ENCODE measurements at places on chromosomes 12 and 14.

GRCh38 chr14:55467307-55467706 lies 26.9 kb upstream of the TBPL2 start:
- no peak for DNase-seq

GRCh38 chr12:51219322-51219721 lies 1.5 kb upstream of the POU6F1 start:
- DNase-seq: no peak

DNA sequence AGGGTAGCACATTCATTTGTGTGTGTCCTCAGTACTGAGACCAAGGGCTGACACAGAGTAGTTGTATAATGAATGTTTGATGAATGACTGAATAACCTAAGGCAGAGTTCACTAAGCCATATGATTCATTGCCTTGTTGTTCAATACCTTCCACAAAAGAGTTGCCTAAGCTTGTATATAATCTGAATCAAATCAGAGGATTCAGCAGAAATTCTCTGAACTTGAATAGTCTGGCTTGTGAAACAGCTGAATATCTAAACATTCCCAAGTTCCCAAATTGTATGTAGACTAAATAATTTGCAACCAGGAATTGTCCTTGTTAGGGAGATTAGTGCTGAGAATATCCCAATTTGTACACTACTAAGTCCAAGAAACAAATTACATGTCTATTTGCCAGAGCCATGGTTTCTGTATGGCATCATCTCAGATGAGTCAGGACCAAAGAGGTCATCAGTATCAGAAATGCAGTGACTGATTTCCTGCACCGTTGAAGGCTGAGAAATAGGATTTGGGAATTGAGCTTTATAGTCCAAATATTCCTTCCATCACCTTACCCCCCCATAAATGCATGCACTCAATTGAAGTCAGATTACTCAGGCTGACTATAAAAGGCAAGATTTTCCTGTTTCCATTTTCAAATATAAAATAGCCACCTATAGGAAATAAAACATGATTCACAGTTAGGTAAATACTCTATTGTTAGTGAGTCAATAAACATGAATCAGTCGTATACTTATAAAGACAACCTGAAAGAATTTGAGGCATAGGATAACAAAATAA lies 168.7 kb downstream of the PHLDA1 start:
- DNase-seq: no peak

DNA sequence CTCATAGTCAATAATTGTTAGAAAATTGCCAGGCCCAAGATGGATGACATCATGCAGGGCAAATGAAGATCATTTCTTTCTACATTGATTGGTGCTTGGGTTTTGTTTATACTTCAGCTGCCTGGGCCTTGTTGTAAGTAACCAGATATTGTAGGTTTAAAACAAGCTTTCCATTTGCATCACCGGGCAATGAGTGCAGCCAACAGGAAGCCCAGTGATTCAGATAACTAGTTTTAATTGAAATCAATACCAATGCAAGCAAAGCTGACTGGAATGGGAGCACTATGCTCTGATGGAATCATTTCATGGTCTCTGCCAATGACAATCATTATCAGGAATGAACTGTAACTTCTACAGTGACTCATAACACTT lies 279.3 kb downstream of the DUSP6 start:
- DNase-seq: peak; percentile 48

- DNase-seq: no peak
Observed at GRCh38 chr12:5723711-5724252, 221.3 kb downstream of the ANO2 start.

DNA sequence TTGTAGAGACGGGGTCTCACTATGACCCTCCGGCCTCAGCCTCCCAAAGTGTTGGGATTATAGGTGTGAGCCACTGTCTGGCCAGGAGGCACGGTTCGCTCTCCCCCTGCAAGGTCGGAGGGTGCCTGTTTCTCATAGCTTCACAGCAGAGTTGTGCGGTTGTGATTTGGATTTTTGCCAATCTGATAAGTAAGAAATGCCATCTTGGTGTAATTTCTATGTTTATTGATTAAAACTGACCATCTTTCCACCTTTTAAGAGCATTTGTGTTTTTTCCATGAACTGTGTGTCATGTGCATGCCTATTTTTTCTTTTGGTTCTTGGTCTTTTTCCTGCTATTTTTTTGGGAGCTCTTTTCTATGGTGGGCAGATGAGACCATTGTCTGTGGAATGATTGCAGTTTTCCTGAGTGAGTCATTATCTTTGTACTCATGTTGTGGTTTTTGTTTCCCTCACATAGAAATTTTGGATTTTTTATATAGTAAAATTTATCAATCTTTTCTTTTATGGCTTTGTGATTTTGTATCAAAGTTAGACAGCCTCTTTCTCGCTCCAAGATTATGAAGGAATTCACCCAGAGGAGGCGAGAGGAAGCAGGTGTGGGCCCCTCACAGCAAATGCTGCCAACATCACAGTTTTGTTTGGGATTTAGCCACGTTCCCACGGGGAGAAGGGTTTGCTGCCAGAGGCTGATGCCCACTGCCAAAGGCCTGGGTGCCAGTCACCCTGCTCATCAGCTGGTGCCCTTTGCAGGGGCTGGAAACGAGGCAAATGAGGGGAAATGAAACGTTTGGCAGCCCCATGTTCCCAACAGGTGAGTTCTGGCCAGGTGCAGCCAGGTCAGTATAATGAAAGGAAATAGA lies 47.2 kb downstream of the RFX4 start:
- no peak for DNase-seq

- no peak for DNase-seq
Observed at GRCh38 chr12:129002427-129002826, 149.1 kb downstream of the GLT1D1 start.
